ENCODE measurements at places on chromosomes 5 and 9.

DNA sequence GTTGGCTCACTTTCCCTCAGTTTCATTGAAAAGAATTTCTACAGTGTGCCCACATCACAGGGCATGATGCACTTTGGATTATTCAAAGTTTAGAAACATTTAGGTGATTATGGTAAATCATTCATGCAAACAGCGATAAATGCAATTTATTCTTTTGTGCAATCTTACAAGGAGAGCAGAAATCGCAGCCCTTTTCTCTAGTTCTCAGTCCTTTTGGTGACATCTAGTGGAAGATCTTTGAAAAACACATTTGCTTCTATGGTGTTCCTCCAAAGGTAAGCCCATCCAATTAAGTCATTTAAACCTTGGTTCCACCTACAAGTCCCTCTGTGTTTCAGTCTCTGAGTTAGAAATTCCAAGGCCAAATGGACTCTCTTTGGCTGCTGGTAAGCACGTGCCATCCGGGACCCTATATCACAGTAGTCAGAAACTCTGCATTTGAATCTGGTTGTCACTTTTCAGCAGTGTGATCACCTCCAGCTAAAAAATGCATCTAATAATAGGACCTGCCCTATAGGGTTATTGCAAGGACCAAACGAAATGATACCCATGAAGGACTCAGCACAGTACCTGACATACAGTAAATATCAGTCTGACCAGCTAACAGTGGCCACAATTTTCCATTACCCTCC, 66.4 kb downstream of the MACROH2A1 start:
- peak; percentile 78 for DNase-seq

GRCh38 chr5:113427871-113428574, 6.8 kb downstream of the TSSK1B start:
- no peak for DNase-seq

GRCh38 chr9:105901514-105902109, 207.3 kb downstream of the TMEM38B start:
- DNase-seq = peak; percentile 1

- DNase-seq = no peak
Measured at GRCh38 chr5:192691-192969, 1.3 kb downstream of the LRRC14B start.

DNA sequence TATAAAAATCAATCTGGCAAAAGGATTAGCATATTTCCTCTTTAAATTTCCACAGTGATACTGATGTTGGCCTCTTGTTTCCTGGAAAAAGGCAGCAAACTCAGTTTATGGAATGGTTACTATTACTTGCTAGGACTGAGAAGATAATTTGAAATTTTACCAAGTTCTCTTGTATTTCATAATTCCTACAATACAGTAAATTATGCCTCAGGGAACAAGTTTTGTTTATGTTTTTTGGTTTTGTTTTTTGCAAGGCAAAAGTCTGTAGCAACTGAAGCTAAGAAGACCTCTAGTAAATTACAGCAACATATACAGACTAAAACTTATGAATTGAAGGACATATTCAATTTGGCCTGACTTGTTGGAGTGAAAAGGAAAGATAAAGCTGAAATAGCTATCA, 30.2 kb upstream of the SLCO6A1 start:
- DNase-seq = no peak

DNA sequence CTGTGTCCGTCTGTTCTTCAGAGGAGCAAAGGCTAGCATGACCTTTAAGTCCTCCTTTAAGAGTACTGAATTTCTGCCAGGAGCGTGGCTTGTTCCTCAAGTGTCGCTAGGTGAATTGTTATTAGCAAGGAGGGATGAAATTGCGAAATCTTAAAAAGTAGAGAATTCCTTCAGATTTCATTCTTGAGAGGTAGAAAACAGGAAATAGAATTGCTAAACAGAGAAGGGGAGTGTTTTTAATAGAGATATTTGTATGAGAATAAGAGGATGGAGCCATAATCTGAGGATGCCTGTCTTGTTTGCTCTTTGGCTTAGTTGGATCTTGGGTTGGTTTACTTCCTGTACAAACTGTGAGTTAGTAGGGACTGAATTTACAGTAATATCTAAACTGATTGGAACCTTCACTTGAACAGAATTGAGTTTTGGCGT, 39.2 kb downstream of the EXOSC2 start:
- peak; percentile 48 for DNase-seq
